ENCODE measurements at places on chromosomes 12 and 14.

DNA sequence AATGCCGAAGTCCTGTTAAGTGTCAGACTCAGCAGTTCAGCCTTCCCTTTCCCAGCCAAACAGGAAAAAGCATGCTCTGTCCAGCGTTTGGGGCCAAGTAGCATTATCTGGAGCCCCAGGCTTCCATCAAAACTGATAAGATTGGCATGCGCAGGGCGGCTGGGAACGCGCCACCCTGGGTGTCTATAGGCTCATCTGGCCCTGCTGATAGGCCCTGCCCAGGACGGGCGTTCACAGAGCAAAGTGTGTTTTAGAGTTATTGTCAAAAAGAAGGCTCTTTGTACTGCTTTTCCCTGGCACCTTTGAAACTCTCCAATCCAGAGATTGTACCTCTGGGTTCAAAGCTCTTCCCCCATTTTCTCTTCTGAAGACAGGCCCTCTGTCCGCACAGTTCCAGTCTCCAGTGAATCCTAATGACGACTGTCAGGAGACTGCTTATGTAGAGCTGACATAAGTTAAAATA, at the start of gene ART4:
TSS of gene ART4 (minus strand) at position 102 of the 463 bp plus-strand sequence. CDS start 413 bp downstream, outside the sequence.
- DNase-seq = no peak

DNA sequence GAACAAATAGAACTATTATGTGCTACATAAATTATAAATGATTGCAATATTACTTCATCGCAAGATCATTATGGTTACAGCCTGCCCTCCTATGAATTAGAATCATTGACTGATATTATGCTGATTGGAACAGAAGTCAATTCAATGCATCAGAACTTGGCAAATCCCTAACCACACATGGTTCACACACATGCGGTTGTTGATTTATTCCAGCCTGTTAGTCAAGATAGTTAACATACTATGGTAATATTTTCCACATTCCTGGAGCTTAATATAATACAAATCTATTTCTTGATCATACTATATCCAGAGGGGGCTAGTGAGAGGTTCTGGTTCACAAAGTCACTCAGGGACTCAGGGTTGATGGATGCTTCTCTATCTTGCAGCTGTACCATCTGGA, 9.7 kb upstream of the CACNA1C start:
- DNase-seq = no peak

DNA sequence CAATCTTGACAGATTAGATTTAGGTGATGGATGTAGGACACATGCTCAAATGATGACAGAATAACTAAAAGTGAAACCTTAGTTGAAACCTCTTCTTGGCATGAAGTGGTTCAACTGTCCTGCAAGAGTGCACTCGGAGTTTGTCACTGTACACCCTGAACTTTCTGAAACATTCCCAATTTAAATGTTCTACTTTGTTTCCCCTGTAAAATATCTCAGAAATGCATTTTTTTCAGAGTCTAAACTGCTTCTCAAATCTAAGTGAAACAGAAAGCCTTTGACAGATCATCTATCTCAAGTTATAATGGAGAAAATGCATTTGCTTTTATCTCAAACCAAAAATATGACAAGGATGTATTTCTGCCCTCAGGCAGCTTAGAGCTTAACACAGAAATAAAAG, 66.0 kb downstream of the BHLHE41 start:
- DNase-seq = no peak

GRCh38 chr12:16163901-16164300, 113.6 kb downstream of the SLC15A5 start:
- no peak for DNase-seq

DNA sequence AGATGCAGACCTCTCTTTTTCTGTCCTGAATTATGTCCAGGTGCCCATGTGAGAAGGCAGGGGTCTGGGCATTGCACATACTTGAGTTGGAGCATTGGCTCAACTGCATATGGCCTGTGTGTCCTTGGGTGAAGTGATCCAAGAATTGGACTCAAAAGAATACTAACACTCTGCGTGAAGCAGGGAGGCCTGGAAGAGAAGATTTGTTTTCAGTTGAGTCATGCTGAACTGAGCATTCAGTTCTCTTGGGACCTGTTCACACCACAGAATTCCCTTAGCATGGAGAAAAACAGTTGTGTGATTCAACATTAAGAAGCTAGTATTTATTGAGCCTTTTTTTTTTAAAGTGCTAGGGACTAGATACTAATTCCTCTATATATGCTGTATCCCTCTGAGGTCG, 164.7 kb upstream of the TBX3 start:
- DNase-seq = no peak

GRCh38 chr12:5523396-5524115, 91.6 kb downstream of the NTF3 start:
- DNase-seq = no peak
